ENCODE measurements at places on chromosomes 1 and 21.

GRCh38 chr1:53642607-53643006, 96.4 kb downstream of the GLIS1 start:
- DNase-seq: no peak

- DNase-seq: no peak
These were observed 26.4 kb upstream of the SYCP1 start for GRCh38 chr1:114828251-114828650.

GRCh38 chr1:4754816-4755215, 100.4 kb downstream of the AJAP1 start:
- no peak for DNase-seq

DNA sequence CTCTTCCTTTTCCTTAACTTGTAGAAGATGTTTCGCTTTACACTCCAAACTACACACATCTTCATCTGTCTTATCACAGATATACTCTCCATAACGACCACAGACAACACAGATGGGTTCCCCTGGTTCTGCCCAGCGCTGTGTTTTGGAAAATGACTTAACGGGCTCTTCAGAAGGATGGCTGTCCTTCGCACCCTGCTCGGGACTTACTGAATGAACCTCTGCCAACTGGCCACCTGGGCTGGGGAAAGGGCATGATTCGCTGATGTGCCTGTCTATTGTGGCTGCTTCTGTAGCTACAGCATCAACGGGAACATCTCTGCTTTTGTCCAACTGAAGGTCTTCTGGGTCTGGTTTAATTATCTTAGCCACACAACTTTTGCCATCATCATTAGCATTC, 3.4 kb downstream of the DDX59 start:
- DNase-seq: no peak

GRCh38 chr1:101428562-101428961, 191.7 kb downstream of the S1PR1 start:
- no peak for DNase-seq

DNA sequence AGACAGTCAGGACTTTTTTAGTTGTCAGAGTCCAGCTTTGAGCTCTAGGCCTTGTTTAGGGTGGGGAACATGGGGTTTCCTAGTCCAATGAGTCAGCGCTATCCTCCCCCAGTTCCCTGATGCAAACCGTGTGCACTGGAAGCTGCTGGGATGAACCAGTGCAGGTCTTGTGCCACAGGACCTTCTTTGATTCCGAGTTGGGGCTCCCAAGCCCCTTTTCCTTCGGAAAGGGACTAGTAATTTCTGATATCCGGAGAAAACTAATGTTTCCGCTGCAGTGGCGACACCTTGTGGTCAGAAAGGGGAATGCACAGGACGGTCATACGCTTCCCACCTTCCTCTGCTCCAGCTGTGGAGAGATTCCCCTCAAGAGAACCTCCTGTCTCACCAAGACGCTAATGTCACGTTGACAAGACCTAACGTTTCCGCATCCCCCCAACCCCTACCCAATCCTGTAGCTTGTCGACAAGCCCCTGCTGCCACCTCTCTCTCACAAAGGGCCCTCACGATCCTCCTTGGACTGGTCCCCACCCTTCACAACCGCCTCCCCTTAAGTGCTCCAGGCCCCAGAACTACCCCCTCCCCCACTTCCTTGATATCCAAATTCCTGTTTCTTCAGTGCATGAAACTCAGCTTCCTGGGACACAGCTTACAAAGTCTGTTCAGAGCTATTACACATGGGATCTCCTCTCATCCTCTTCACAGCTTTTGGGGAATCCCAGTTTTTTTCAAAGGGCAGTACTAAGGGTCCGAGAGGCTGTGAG, 30.9 kb downstream of the GPA33 start:
- peak; percentile 67 for DNase-seq

DNA sequence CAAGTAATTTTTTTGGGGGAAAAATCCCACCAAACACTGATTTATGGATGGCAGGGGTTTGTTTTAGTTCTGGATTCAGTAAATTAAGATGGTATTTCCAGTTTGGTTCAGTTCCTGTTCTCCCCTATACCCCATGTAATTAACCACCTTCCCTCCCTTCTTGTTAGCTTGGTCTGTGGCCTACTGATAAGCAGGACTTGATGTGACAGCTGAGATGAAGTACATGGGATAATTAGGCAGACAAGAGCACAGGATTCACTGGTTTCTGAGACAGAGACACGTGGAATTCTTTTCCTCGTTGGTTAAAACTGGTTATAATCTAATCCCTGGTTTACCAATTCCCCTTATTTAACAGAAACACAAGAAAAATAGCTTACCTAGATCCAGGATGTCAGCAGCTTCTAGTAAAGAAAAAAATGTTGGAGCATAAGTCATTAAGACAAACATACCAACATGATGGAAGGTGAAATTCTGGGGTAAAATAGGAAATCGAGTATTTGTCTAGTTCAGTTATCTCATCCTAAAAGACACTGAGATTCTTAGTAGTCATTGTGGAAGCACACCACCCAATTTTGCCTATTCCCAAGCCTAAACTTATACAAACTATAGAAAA, 81.5 kb downstream of the SCMH1 start:
- DNase-seq: no peak

GRCh38 chr1:74344387-74344786, 109.2 kb downstream of the TNNI3K start:
- DNase-seq: no peak

DNA sequence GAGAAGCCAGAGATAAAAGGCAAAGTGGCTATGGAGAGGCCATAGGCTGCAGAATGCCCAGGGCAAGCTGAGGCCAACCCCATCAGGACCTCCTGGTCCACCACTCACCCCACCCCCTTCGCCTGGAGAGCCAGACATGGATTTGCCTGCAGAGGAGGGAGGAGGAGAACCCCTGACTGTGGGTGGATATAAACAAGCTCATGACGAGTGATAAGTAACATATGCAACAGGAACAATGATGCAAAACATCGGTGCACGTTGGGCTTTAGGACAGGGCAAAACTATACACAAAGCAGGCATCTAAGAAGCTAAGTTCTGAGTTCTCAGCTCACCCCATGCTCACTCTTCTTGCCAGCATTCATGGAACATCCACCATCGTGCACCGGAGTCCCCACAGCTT, 150.3 kb downstream of the ETS2 start:
- DNase-seq: no peak

GRCh38 chr1:20484519-20485462, 1.2 kb downstream of the CAMK2N1 start:
- no peak for DNase-seq

DNA sequence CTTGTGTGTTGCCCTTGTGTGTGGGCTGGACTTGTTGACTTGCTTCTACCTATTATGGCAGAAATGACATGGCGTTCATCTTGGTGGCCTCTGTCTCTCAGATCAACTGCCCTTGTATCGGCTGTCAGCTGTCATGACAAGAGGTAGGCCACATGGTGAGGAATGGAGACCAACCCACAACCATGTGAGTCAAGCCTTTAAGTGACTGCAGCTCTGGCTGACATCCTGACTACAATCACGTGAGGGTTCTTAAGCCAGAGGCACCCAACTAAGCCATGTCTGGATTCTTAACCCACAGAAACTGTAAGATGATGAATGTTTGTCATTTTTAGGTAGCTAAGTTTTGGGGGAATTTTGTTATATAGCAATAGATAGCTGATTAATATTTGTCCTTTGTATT, 82.1 kb downstream of the KCND3 start:
- no peak for DNase-seq

DNA sequence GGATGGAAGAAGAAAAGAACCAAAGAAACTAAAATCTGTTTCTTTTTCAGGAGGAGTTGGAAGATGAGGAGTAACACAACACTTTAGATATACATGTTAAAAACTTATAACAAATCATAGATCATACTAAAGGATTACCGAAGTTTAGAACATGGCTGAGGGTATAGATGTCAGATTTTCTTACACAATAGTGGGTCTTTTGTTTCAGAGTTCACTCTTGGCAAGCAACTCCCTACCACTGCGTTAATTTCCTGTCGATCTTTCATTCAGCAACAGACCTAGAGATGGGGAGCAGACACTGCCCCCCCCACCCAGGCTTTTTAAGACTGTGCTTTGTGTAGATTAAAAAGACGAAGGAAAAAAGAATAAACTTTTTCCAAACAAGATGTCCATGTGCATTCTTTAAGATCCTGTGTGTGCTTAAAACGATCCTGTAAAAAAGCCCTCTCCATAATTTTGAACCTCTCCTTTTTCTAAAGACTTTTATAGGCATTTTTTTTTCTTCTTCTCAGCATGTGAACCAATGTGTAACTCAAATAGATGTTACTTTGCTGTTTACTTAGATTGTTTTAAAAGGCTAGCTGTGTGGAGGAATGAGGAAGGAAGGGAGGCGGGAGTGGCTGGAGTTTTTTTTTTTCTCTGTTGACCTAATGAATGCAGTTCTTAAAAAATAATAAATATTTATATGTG, 50.4 kb downstream of the NFIA start:
- DNase-seq: no peak

DNA sequence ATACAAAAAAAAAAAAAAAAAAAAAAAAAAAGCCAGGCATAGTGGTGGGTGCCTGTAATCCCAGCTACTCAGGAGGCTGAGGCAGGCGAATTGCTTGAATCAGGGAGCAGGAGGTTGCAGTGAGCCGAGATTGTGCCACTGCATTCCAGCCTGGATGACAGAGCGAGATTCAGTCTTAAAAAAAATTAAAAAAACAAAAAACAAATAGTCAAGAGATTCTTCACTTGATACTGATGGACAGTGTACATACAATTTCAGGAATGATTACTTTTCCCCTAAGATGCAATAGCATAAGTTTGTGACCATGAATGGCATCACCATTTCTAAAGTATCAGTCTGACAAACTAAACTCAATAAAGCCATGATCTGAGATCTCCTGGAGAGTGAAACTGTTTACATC, 60.8 kb upstream of the IVNS1ABP start:
- DNase-seq: no peak

- no peak for DNase-seq
These were observed 16.4 kb upstream of the ATP1A1 start for GRCh38 chr1:116356673-116357072.

- DNase-seq: no peak
These were observed 123.7 kb upstream of the GJB5 start for GRCh38 chr1:34631126-34631525.

DNA sequence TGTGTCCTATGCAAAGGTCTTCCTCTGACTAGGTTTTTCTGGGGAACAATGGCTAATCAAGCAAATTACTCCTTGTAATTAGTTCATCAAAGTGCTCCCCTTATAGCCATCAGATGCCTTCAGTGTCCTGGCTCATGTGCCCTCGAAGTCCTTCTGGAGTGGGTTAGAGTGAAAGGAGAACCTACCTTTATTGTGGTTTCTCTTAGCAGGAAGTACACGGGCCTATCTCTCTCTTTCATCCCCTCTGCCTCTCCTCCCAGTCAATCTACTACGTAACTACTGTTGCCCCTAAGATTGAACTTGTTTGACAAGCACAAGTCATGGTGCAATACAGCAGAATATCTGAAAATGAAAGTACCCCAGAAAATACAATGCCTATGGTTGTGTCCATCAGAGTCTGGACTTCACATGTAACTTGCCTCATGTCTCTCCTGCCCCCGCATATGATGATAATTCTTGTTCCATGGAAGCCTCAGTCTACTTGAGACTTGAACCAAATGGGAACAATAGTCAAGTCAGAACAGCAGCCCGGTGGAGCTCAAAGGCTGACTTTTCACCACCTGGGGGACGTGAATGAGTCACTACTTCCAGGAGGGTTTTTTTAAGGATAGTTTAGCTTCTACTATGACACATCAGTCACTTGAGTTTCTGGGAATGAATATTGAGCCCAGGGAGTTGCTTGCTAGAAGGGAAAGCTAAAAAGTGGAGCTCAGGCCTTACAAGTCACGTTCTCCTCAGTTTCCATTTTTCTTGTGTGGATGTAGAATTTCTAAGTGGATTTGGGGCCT, 243.6 kb downstream of the TNR start:
- DNase-seq: no peak

DNA sequence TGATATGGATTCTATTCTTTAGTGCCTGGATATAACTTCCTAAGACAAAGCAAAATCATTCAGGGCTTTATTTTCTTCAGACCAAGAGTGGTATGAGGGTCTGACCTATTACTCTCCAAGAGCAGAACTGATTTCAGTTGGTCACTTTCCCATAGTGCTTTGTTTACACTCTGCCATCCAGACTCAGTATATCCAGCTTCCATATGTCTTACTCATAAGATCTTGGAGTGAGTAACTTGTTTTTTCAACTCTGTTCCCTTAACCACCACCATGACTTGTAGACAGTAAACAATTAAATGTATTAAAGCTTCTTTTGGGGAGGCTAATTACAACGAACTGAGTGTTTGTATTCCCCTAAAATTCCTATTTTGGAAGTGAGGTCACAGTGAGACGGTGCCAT, 83.4 kb downstream of the USP24 start:
- DNase-seq: no peak

- DNase-seq: no peak
These were observed 12.7 kb downstream of the SNX7 start for GRCh38 chr1:98674075-98674781.

DNA sequence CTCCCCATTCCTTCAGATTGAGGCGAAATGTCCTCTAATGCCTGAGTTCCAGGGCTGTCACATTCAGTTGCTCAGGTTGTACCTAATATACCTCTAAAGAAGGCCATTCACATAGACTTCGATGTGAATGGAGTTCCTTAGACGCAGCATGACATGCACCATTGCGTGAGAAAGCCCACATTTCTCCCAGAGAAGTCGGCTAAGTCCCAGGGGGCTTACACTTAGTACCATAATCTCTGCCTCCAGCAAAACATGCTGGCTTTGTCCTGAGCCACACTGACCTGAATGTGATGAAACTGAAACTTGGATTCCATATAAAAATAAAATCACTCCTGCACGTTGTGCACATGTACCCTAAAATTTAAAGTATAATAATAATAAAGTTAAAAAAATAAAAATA, 23.2 kb upstream of the SLC2A1 start:
- DNase-seq: no peak

DNA sequence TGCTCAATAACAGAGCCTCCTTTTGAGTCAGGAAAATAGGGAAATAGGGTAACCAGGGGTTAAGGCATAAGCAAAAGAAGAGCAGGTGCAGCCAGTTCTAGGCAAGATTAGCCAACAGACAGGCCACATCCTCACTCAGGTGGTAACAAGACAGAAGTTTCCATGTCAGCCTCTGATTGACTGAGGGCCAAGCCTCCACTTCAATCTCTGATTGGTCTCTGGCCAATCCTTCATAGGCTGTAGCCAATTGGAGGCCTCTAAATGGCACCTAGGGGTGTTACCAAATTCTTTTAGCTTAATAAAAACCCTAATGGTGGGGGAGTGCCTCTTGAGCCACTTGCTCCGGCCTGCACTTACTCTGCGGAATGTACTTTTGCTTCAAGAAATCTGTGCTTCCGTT, 37.2 kb downstream of the LACTBL1 start:
- DNase-seq: no peak
